ENCODE measurements at places on chromosomes 1 and 21.

DNA sequence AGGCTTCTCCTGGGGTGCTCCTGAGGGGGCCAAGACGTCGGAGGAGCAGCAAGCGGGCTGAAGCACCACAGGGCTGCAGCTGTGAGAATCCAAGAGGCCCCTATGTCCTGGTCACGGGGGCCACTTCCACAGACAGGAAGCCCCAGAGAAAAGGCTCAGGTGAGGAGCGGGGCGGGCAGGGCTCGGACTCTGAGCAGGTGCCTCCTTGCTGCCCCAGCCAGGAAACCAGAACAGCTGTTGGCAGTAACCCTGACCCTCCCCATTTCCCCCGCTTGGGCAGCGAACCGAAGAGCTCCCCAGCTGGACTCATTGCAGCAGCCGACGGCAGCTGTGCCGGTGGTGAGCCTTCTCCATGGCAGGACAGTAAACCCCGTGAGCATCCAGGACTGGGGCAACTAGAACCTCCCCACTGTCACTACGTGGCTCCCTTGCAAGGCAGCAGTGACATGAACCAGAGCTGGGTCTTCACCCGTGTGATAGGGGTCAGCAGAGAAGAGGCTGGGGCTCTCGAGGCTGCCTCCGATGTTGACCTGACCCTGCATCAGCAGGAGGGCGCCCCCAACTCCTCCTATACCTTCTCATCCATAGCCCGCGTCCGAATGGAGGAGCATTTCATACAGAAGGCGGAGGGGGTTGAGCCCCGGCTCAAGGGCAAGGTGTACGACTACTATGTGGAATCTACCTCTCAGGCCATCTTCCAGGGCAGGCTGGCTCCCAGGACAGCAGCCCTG lies 625 bp downstream of the KLHDC7A start:
- DNase-seq, result no peak

DNA sequence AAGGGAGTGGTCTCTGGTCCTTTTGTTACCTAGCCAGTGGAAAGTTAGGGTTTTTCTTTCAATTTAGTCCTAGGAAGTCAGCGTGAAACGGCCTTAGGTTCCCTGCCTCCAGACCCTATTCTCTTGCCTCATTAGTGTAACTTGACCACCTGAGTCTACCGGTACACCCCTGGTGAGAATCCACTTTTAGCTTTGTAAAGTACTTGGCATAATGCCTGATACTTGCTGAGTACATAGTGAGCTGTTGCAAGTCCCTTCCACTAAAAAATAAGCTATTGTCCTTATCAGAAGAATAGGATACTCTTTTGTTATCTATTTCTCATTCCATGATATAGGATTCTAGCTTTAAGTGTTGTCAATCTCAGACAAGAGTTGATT lies 228.8 kb downstream of the ST6GALNAC3 start:
- no peak for DNase-seq

DNA sequence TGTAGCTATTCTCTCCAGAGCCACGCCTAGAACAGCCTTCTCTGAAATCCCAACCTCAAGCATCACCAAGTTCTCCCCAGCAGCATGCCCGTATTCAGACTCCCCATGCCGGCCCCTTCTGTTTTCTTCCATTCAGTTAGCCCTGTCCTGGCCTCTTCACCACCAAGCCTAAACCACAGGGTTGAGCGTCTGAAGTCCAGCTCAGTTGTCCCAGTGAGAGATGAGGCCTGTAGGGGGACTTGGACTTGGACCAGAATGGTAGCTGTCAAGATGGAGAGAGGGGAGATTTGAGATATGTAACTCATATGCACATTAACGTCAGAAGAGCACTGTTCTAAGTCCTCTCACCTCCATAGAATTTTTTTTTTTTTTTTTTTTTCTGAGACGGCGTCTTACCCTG lies 5.5 kb upstream of the TMEM54 start:
- no peak for DNase-seq

GRCh38 chr1:200873116-200873670 lies 412 bp downstream of the GPR25 start:
- DNase-seq, result no peak

GRCh38 chr1:228758447-228758846 lies 23.2 kb downstream of the RHOU start:
- no peak for DNase-seq

DNA sequence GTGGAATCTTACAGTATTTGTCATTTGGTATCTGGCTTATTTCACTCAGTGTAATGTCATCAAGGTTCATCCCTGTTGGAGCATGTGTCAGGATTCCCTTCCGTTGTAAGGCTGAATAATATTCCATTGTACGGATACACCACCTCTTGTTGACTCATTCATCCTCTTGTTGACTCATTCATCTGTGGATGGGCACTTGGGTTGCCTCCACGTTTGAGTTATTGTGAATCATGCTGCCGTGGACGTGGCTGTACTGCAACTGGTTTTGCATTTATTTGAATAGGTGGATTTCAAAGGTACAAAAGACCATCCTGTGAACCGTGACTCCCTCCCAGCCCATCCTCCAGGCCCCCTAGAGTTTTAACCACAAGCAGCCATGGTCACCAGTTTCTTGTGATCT lies 11.9 kb upstream of the TCP10L start:
- peak; percentile 98 for DNase-seq

DNA sequence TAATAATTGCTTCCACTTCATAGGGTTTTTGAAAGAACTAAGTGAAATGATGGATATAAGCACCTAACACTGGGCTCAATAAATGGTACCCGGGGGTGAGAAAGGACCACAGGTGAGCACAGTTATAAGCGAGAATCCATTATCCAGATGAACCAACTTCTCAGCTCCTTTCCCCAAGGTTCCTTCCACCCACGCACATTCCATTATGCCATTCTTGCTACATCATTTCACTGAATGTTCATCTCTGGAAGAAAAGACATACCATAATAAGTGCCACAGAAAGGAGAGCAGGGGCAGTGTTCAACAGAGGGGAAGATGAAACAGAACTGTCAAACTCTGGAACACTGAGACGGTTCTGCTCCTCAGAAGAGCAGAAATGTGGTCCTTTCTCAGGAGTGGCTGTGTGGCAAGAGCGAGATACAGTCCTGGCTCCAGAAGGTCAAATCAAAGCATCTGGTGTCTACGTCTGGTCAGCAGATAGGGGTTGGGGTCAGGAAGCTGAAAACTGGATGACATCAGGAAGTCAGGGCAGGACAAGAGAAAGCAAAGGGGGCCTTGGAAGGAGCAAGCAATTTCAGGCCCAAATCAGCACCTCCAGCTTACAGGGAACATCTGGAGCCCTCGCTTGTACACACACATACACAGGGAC lies 255.4 kb upstream of the TMEM51 start:
- no peak for DNase-seq

GRCh38 chr1:247330548-247331171 lies 1.0 kb downstream of the ZNF496 start:
- peak; percentile 30 for DNase-seq

DNA sequence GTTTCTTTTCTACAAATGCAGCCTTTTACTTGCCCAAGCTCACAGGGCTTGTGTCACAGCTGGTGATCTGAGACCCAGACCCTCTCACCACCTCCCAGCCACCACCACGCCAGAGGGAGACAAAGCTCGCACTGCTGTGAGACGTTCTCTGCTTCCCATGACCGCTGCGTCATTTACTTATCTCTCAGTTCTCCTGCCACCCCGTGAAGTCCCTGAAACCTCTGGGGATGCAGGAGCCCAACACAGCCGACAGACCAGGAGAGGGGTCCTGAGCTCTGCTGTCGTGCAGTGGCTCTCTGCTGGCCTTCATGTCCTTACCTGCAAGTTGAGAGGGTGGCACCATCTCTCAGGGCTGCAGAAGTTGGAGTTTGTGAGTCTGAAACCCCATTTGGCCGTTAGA lies 77.7 kb downstream of the SLC16A1 start:
- no peak for DNase-seq

DNA sequence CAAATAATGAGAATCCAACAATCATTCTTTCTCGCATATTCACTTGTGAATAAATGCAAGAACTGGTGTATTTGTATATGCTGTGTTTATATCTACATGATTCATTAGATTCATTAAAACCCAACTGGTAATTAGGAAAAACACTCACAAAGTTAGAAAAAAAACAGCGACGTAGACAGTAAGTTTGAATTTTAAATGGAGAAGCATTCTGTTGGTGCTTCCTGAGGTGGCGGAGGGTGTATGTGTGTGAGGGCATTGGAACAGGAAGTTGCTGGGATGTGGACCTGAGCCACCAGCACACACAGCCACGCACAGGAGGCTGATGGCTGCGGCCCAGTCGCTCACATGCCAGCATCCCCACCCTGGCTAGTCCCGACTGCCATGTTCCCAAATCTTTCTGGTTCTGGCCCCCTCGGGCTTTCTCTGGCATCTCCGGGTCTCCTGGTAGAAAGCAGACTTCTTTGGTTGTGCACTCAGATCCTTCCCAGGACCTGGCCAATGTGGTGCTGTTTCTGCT lies 121.6 kb upstream of the IRF2BP2 start:
- no peak for DNase-seq

DNA sequence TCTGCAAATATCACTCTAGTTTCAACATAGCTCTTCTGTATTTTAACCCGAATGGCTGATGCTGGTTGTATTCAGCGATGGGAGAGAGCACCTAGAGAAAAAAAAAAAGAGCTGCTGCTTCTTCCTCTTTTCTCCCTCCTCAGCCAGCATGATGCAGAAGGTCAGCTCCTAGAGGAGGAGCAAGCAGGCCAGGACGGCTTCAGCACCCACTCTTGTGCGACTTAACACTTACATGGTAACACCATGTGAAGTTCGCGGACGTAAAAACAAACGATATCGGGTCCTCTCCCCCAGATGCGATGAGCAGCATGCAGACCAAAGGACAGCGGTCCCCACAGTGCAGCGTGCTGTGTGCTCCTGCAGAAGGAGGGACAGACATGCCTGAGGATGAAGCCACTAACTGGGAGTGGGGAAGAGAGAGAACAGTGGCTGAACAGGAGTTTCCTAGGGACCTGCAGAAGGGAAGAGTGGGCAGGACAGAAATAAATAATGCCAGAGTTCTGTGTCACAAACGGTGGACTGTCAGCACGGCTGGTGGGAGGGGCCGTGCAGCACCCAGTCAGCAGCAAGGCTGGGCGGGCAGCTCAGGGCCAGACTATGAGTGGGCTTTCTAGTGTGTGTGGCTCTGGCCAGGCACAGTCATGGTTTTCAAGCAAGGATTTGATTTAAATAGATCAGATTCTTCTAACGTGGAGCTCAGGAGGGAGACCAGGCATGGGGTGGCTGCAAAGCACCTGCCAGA lies 11.4 kb upstream of the B3GALT5 start:
- peak; percentile 34 for DNase-seq

- DNase-seq, result no peak
These were observed 213.1 kb downstream of the PCP4 start for GRCh38 chr21:40080385-40080784.

DNA sequence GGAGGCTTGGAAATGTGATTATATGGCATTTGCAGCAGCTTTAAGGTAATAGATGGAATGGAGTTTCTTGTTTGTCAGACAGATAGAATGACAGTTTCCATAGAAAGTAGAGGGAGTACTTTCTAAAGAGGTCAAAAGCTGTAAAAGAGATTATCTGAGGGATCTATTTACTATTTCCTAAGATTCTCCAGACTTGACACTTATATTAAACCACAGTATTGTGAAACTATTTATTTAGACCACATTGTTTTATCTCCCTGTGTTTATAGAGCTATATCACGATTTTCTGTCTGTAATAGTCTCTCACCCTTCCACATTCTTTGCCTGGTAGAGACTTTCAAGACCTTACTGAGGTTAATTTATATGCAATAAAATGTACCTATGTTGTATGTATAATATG lies 66.7 kb downstream of the MAN1A2 start:
- DNase-seq, result no peak

DNA sequence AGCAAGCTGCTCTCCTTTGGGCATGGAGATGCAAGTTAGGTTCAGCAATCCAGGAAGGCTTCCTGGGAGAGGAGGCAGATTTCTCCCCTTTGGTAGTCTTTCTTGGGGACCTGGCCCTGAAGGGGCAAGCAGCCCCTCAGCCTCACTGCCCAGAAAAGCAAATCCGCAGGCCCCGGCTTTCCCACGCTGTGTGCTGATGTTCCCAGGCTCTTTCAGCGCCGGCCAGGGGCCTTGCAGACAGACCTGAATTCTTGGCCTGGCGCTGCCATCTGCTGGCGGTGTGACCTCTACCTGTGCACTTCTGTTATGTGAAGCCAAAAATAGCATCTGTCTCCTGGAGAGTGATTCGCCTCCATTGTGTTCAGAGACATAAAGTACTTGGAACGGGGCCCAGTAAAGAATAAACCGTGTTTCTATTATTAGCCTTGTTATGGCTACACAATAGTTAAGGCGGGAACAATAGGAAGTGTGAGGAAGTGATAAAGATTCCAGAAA lies 64.8 kb downstream of the ALPL start:
- DNase-seq, result peak; percentile 68

DNA sequence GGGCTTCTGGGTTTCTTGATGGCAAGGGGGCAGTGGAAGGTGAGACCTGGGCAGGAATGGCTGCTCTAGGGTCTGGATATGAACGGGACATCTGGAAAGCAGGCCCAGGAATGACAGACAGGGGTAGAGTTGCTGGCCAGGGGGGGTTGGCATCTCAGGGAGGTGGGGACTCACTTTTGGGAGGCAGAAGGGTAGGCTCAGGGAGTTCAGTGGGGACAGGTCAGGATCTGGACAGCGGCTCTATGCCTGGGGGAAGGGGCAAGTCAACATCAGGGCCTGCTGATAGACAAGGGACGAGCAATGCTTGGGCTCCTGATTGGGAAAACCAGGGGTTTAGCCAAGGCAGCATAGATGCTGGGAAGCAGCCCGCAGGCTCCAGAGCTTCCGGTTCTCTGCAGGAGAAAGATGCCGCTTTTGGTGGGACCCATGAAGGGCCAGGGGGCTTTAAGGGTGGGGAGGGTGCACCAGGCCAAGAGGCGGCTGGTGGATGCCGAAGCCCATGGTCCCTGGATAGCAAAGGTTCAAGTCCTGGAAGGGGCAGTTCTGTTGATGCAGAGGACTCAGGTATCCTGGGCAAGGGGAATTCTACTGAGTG lies 21.9 kb downstream of the IGFN1 start:
- DNase-seq, result no peak
